ENCODE measurements at places on chromosomes 12 and 14.

DNA sequence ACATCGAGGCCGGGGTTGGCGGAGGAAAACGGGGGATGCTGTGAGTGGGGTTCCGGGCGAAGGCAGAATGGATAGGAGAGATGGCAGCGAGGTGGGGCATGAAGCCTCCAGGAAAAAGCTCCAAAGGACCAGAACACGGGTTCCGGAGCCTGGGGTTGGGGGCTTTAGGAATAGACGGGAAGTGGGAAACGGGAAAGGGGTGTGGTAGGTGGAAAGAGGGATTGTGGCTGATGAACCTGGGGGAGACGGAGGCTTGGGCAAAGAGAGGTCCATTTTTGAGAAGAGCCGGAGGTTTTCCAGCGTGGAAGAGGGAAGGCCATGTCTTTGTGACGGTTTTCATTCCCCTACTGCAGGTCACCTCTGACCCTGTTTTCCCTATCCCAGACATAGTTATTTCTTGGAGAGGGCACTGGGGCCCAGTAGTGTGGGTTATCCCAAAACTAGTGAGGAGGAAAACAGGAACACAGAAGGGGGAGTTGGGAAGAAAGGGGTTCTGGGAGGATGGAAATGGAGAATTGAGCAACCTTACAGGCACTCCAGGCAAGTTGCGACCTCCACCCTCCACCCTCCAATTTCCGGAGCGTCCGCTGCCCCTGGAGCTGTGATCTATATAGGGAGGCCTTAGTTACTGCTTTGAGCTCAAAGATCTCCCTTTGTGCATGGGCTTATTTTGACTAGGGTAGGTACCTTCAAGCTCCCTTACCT, 1.1 kb downstream of the ATN1 start:
- DNase-seq, result no peak

DNA sequence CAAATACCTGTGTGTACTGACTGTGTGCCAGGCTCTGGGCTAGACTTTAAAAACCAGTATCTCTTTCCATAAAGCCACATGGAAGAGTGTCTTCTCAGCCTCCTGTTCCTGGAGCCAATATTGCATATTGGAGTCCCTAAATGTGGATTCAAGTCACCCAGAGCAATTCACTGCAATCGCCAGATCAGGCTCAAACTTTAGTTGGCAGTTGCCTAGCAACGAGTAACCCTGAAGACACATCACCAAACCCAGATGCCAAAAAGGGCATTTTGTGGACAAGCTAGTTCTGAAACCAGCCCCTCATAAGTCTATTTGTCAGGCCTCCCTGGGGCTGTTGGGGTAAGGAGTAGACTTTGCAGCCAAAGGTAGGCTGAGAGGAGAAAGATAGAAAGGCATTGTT, 13.7 kb downstream of the DPF3 start:
- no peak for DNase-seq

- no peak for DNase-seq
Measured at GRCh38 chr14:103887170-103887501, 39.8 kb upstream of the PPP1R13B start.

GRCh38 chr14:28754209-28754985, 12.2 kb upstream of the FOXG1 start:
- no peak for DNase-seq

GRCh38 chr12:131766382-131767107, 55.7 kb downstream of the SFSWAP start:
- DNase-seq, result no peak

DNA sequence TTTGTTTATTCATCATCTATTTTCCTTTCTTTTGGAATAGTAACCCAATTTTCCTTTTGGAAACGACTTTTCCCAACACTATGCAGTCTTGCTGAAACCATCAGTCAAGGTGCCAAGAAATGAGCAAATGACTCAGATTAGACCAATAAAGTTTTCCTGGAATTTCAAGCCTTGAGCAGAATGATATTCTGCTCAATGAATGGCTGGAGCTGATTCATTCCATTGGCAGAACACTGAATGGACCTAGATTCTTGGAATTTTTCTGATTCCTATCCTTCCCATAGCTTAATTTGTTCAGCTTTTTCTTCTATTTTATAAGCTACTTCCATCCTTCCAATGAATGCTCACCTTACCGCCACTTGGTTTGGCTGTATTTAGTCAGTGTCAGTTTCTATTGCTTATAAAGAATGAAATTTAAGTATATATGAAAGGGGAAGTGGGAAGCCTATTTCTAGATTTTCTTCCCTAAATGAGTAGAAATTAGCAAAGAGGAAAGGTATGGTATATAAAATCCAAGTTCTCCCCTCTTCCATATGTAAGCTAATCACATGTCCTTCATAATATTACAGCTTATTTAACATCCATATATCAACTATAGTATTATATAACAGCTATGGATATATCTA, 89.0 kb downstream of the C14orf39 start:
- no peak for DNase-seq

DNA sequence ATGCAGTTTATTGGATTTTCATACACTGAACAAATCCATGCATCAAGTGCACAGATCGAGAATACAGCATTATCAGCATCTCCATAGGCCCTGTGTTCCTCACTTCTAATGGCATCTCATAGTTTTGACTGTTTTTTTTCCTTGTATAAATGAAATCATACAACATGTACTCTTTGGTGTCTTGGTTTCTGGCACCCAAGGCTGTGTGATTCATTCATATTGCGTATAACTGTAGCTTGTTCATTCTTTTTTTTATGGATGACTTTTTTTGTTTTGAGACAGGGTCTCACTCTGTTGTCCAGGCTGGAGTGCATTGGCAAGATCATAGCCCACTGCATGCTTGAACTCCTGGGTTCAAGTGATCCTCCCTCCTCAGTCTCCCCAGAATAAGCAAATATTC, 14.3 kb downstream of the RASSF8 start:
- DNase-seq, result no peak

DNA sequence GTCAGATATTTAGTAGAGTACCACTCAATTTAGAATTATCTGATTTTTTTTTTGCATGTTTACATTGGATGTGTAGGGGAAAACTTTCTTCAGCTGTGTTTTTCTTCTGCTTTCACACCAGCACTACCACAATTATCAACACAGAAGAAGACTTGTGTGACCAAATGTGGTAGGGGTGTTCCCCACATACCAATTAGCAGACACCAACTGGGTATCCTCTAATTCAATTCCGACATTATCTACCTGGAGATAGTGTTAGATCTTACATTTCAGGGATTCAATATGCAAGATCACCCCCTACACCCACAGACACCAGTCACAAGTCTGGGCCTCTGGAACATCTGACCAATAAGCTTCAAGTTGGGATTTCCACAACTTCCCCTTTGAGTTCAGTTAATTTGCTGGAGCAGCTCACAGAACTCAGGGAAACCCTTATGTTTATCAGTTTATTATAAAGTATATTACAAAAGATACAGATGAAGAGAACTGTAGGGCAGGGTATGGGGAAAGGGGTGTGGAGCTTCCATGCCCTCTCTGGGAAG, 4.1 kb upstream of the KLRG1 start:
- DNase-seq, result no peak
